ENCODE measurements at places on chromosomes 2 and 18.

DNA sequence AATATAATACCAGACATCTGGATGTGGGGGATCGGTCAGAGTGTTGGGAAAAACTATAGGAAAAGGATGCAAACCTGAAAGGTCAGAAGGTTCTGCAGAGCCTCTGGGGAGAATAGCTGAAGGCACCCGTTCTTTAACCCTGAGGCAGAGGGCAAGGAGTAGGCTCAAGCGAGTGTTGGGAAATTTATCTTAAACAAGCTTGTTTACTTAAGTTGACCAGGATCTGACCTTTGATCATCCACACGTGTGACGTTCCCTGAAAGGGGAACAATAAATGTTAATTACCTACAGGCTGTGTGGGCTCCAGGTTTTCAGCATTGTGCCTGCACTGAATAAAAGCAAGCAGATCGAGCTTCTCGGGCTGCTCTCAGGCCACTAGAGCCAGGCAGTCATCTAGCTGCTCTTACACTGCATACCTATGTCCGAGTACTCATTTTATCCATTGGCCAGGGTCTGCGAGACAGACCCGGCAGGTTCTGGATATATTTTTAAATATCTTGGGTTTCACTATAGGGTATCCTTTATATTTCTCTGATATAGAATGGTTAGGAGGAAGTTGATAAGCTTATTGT, 400.6 kb upstream of the CHST9 start:
- DNase-seq = no peak

DNA sequence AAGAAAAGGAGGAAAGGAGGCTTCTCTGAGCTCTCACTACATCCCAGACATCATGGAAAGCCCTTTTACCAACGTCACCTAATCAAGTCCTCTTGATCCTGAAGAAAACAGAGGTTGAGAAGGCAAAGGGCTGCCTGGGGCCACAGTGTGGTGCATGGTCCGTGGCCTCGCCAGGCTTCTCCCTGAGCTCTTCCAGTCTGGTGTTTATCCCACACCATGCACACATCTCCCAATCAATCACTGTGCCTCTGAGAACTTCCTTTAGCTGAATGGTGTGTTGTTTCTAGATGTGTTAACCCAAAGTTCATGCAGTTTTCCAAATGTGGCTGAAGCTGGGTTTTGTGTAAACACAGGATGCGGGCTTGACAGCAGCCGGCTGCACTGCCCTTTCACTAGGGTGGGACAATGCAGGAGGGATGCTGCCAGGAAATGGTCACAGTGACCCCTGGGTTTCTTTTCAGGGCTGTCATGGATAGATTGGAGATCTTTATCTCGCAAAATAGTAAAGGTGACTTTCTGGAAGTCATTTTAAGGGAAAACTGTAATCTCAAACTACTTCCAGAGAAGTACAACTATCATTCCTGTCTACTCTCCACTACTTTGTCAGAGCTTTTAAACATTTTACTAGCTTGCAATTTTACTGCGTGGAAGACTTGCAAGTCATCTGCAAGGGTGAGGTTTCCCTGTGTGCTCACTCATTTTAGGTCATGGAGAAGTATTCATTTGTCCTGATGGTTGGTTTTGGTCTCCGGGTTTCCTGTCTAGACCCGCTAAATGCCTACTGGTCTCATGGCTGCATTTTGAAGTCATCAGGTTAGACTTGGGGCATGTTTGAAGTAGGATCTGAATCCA, 54.6 kb downstream of the IL1R2 start:
- no peak for DNase-seq

DNA sequence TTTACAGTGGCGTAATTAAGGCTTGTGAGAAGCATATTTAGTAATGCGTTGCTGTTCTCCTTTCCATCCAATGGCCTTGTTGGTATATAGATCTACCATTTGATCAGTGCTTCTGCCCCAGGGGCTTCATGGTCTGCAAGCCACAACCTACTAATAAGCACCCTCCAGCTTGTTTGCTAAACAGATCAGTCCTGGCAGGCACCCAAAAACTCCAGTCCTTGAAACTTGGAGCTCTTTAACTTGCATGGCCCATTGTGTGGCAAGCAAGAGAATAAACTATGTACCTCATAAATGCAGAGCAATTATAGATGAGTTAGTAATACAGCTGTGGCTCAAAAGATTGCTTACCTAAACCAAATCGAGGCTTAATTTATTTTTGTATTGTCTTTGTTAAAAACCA, 158.5 kb downstream of the FTCDNL1 start:
- DNase-seq = no peak

- DNase-seq = no peak
These were observed 76.6 kb upstream of the BZW1 start for GRCh38 chr2:200735061-200735460.

DNA sequence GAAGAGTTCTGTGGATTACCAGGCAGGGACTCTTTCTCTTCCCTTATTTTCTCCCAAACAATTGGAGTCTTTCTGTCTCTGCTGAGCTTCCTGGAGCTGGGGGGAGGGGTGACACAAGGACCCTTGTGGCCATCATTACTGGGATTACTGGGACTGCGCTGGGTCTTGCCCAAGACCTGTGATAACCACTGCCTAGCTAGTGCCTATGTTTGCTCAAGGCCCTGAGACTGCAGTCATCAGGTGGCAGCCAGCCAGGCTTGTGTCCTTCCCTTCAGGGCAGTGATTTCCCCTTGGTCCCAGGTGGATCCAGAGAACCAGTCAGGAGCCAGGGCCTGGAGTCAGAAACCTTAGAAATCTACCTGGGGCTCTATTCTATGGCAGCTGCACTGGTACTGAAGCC, 355.6 kb downstream of the PARD3B start:
- DNase-seq = no peak

- no peak for DNase-seq
These were observed 18.0 kb upstream of the SAG start for GRCh38 chr2:233289648-233290047.

DNA sequence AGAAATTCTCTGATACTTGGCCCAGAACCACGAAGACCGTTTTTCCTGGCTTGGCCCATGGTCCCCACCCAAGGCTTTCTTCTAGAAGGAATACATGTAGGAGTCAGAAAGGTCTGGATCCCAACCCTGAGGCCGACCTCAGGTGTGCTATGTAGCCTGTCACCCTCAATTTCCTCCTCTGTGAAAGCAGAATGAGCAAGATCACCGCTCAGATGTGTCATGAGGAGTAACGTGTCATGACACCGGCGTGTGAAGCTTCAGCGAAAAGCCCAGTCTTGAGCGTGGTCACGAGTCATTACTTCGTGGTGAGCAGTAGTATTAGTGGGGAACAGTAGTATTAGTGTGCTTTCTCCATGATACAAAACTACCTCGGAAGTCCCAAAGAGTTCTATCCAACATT, 103.4 kb downstream of the ALPK2 start:
- no peak for DNase-seq

Data from activated T-helper 1 cell treated with anti-CD3 and anti-CD28 coated beads, Interleukin-2, amount 50 U/mL, for 16 hours (primary cell).